Adrenal gland (tissue), 19 donors: ENCODE measurements at places on chromosomes 3 and 15.

- DNase-seq = no peak
These were observed 16.4 kb downstream of the FAM107A start for GRCh38 chr3:58560771-58561311.

- no peak for DNase-seq
These were observed 214.1 kb downstream of the NECTIN3 start for GRCh38 chr3:111285694-111286093.

- no peak for DNase-seq
These were observed 420.3 kb downstream of the NAALADL2 start for GRCh38 chr3:175279457-175279856.

DNA sequence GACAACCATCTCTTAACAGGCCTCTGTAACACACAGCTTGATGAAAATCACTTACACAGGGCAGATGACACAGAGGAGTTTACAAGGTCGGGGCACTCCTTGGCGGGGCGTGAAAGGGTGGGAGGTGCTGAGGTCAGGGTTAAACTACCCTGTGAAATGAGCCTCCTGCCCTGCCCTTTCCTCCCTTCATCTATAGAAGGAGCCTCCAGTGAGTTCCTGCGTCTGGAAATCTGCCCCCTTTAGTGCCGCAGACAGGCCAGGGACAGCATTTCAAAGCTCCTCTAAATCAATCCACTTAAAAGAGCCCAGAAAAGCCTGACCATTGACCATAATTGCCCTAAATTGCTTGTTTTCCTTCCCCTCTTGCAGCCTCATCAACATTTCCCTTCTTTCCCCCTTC, 1.9 kb downstream of the ROBO1 start:
- DNase-seq = no peak

DNA sequence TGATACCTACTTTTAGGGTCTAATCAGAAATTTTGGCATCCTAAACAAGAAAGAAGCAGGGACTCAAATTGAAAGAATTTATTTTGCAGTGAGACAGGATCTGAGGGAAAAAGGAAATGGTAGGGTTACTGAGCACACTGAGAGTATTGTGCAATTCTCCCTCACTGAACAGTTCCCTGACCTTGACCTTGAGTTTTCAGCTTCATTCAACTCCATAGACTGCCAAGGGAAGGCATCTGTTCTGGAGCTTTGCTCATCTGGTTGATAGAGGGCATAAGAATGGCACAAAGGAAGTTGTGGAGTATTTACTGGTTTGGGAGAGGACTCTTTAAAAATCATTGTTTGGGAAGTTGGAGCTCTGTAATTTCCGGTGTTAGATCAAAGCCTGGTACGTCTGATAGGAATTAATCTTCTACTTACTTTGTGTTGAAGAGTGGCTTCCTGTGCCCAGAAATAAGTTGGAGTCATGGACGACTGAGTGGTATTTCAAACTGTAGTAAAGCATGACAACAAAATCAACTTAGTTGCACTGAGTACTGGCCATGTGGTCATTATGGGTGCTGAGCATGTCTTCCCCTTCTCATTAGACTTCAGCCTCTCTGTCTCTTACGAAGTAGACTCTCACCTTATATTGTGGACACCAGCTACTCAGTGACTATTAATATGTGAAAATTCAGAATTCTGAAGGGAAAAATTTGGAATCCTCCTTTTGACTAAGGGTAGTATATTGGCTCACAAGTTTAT, 40.8 kb downstream of the CLDN1 start:
- peak; percentile 61 for DNase-seq

DNA sequence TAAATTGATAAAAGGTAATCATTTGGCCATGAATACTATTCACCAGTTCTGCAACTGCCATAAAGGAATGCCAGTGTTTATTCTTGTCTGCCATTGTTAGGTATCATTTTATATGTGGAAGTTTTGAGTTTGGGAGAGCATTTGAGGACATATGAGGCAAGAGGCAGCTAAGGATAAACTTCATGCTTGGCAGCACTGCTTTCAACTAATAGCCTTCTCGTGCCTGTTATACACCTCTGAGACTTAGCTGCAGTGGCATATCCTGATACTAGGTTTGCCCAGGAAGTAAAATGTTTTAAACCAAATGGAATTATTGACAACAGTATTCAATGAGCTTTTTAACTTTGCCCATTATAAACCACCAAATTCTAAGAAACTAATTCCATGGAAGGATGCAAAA, 126.0 kb upstream of the DPH6 start:
- no peak for DNase-seq

DNA sequence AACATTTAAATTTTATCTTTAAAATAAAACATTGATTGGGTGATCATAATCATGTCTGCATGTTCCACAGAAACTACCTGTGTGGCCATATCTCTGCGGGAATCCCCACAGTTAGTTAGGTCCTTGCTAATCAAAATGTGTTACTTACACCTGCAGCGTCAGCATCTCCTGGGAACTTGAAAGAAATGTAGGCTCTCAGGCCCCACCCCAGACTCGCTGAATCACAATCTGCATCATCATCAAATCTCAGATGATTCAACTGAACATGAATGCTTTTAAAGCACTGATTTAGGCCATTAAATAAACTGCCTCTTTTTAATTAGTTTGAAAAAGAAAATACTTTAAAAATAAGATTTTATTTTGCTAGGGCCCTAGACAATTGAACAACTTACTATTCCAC, 577.8 kb downstream of the PYDC2 start:
- peak; percentile 66 for DNase-seq

DNA sequence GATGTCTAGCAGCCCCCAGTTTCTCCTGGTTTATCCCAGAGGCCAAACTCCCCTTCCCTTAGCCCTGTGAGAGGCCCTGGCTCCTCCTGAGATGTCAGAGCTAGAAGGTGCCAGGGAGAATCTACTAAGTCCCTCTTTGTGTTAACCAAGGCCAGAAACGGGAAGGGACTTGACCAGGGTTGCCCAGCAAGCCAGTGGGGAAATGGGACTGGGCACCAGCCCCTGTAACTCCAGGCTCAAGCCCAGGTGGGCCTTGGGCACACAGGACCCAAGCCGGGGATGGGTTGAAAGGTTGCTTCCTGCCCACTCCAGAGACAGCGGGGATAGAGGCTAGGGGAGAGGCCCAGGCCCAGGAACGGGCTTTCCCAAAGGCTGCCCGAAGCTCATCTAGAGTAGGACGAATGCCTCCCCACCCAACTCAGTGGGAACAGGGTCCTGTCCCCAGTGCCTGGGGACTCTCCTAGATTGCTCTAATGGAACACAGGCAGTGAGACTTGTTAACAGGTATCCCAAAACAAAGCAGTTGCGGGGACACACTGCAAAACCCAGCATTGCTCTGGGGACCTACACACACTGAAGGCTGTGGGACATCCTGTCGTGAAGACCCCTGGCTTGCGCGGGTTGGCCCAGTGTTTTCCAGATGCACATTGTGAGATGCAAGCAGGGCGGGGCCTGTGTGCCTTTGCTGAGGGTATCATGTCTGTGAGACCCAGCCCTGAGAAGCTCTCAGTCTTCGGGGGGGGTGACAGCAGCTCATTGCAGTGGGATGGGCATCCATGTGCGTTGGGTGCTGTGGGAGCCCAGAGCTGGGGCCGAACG, 12.9 kb upstream of the TXNRD3 start:
- DNase-seq = no peak

DNA sequence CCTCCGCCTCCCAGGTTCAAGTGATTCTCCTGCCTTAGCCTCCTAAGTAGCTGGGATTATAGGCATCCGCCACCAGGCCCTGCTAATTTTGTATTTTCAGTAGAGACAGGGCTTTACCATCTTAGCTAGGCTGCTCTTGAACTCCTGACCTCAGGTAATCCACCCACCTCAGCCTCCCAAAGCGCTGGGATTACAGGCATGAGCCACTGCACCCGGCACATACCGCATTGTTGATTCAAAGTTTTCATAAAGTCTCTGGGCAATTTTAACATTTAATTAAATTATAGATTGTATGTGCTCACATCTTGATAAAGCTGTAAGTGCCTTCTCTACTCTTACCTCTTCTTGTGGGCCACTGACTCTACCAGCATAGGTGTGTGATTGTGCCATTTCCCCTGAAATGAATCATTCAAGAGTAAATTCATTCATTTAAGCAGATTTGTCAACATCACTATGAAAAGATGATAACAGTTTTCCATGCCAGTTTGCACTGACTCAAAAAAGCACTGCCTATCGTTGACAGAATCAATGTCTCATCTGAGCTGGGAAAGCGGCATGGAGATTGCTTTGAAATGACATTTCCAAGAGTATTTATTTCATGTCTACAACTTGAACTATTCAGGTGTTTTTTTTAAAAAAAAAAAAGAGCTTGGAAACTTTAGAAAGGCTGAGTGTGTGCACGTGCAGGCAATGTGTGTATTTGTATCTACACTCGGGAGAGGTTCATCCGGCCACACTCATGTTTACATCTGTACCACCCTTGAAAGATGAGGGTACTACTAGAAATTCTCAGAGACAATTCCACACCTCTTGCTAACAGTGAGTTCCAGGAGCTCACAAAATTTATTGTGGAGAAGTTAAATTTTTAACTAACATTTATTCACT, 3.5 kb downstream of the BCL2A1 start:
- DNase-seq = no peak

DNA sequence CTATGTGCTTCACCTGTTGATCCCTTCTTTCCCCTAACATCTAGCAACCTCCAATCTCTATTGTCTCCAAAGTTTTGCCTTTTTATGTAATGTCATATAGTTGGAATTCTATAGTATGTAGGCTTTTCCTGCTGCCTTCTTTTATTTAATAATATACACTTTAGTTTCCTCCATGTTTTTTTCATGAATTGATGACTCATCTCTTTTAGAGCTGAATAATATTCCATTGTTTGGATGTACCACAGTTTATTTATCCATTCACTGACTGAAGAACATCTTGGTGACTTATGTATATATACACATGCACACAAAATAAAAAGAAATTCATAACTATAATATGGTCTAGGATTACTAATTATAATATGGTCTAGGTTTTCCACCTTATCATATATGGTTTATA, 1314.2 kb downstream of the OTOL1 start:
- DNase-seq = no peak

DNA sequence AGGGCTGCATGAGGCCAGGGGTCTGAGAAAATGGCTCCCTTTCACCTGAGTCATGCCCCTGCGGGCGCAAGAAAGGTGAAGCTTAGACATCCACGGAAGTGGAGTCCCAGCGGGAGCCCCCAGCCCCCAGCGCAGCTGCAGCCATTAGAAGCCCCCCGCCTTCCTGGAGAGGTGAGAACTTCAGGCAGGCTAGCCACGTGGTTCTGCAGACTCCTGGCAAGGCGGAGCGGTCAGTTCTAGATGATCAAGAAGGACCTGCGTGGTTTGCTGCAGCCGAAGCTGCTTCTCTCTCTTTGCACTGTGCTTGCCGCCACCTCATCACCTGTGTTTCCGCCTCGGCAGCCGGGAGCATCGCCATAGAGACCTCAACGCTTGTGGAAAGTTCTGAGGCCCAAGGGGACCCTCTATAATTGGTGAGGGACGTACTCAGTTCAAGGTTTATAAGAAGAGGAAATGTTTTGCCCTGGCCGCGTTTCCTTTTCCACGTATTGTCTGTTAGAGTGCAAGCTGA, 15.8 kb upstream of the KCNMB3 start:
- no peak for DNase-seq

DNA sequence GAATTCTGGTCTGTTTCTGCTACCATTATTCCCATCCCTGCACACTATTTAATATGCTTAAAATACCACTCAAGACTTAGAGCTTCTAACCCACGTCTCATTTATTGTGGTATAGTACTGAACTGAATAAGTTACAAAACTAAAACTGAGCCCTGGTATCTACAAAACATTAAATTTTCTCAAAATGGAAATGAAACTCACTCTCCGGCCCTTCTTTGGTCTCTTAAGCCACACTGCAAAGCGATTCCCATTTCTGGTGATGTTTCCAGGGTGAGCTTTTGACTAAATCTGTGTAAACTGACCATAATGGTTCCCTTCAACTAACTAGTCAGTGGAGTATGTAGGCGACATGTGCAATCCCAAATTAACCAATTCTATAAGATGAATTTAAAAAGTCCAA, 18.6 kb downstream of the KPNA4 start:
- DNase-seq = no peak

GRCh38 chr3:161137260-161137659, 32.1 kb upstream of the B3GALNT1 start:
- no peak for DNase-seq

DNA sequence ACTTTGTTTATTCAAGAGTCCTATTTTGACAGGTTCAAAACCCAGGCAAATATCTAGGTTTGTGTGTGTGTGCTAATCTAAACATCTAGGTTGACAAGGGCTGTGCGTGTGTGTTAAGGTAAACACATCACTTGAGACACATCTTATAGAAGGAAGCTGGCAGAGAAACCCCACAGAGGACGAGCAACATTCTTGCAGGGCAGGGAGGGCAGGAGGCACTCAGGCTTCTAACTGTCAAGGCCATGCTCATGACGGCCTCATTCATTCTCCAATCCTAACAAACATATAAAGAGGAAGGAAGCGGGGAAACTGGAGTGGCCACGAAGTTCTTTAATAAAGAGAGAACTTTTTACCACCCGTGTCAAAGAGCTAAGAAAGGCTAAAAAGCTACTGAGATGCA, 43.4 kb downstream of the SLCO2A1 start:
- no peak for DNase-seq

GRCh38 chr3:187186801-187187421, 10.4 kb upstream of the RTP1 start:
- peak; percentile 32 for DNase-seq

- DNase-seq = no peak
These were observed 1.4 kb upstream of the CAMK2N2 start for GRCh38 chr3:184262764-184263179.

- DNase-seq = no peak
These were observed 21.9 kb upstream of the P2RY13 start for GRCh38 chr3:151351219-151351618.

DNA sequence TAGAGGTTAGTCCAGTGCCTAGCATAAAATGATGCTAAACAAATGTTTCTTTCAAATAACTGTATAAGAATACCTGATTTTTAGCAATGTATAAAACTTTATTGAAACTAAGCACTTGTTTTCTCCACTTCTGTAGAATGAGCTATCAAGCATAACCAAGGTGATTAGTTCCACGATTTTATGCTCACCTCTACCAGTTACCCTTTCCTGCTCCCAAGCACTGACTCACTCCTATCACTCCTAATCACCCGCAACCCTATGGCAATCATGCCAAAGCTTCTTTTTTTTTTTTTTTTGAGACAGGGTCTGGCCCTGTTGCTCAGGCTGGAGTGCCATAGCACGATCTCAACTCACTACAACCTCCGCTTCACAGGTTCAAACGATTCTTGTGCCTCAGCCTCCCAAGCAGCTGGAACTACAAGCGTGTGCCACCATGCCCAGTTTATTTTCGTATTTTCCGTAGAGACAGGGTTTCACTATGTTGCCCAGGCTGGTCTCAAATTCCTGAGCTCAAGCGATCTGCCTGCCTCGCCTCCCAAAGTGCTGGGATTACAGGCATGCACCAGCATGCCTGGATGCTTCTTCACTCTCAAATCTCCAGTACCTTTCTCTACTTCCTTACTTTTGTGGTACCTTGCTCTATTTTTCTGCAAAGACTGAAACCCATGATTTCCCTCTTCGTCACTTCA, 3.9 kb downstream of the HSPBAP1 start:
- DNase-seq = no peak

DNA sequence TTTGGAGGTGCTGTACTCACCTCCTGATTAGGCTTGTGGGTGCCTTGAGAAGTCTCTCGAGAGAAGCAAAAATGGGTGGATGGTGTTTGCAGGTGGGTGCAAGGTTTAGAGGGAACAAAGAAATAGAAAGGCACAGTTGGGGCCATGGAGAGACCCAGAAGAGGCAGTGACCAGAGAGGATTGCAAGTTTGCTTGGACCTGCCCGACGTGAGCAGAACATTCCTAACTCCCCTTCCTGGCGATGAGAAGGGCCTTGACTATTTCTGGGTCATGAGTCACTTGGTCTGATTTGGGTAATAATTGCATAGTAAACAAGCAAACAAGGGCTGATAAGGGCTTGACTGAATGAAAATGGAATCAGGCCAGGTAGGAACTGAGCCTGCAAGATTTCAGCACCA, 7.0 kb upstream of the CTSH start:
- peak; percentile 77 for DNase-seq
